Right kidney (tissue), 9 donors: ENCODE measurements at places on chromosomes 1 and 21.

- DNase-seq: no peak
Measured at GRCh38 chr1:43851561-43852338, 81.9 kb upstream of the ARTN start.

DNA sequence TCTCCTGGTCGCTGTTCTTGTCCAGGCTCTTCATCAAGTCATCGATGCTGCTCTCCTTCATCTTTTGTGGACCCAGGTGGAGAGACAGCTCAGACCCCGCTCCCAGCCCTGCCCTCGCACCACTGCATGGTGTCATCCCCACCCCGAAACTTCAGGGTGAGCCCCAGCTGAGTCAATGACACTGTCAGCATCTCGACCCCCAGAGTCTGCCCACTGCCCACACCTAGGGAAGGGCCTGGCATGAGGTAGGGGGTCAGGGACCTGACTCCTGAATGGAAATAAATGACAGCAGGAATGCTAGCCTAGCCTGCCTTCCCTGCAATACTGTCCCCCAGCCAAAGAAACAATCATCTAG lies 1.6 kb upstream of the S100A6 start:
- DNase-seq: no peak

DNA sequence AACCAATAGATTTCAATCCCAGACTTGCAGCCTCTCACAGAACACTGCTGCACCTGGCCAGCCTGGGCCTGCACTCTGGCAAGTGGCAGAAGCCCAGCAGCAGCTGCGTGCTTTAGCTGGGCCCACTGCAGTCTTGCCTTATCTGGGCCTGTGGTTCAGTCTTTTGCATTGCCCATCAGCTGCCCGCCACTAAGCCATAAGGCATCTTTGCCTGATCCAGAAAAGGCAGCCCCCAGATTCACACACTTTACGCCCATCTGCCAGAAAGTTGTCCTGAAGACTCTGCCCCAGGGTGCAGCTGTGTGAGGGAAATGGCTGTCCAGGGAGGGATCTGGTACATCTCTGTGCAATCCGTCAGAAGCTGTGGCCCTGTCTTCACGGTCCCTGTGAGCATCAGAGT lies 217.0 kb downstream of the DNAH14 start:
- DNase-seq: no peak

- DNase-seq: no peak
Measured at GRCh38 chr1:242178924-242179708, 180.2 kb upstream of the MAP1LC3C start.

GRCh38 chr1:186429017-186429416 lies 31.9 kb downstream of the PDC start:
- DNase-seq: no peak

GRCh38 chr21:39099859-39100258 lies 83.4 kb downstream of the PSMG1 start:
- DNase-seq: no peak

GRCh38 chr1:42152119-42152518 lies 1.1 kb upstream of the GUCA2B start:
- no peak for DNase-seq

GRCh38 chr1:108803548-108803947 lies 53.3 kb downstream of the AKNAD1 start:
- no peak for DNase-seq

GRCh38 chr1:72023063-72023930 lies 259.0 kb downstream of the NEGR1 start:
- DNase-seq: no peak

GRCh38 chr1:50704126-50704525 lies 255.9 kb downstream of the FAF1 start:
- DNase-seq: no peak

- no peak for DNase-seq
Measured at GRCh38 chr1:186896211-186896610, 67.5 kb downstream of the PLA2G4A start.
